ENCODE measurements at places on chromosomes 2 and 18.

GRCh38 chr2:225937625-225938187 lies 538.2 kb downstream of the NYAP2 start:
- DNase-seq = no peak

DNA sequence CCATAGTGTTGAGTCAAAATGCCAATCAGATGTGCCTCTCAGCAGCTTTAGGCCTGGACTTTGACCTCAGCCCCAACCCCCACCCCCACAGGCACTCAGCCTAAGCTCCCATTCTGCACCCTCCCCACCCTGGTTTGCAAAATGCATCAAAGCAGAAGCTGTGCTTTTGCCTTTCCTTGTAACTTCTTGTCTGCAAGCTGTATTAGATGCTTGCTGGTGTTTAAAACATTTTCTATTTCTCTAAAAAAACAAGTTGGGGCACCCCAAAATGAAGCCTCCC lies 26.6 kb upstream of the STEAP3 start:
- no peak for DNase-seq

DNA sequence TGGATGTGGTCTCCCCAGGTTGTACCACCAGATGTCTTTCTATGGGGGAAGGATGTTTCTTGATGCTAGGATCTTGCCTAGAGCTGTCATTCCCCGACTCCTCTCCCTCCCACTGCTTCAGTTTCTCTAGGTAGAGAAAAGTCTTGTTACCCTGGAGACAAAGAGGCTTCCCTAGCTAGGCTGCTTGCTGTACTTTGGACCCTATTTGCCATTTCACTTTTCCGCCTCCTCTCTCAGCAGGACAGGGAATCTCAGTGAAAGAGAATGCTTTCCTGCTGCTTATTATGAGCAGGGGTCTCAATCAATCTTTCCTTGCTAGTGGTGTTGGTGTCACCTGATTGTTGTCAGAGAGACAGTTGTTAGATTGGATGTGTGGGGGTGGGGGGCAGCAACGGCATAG lies 818.8 kb upstream of the GYPC start:
- no peak for DNase-seq

- peak; percentile 25 for DNase-seq
These were observed 799.7 kb upstream of the ACVR2A start for GRCh38 chr2:147045113-147045512.

GRCh38 chr18:44916429-44917207 lies 235.9 kb downstream of the SETBP1 start:
- DNase-seq = no peak

- DNase-seq = no peak
These were observed 19.7 kb downstream of the SAP130 start for GRCh38 chr2:128008074-128008672.
